Right atrium auricular region (tissue), 2 donors: ENCODE measurements at places on chromosomes 2 and 18. TPM values are rescaled to one million over a fixed set of nuclear protein-coding genes. Genes with fewer than 3 reads are reported as not detected.

SAG gene
- not detected for total RNA-seq

TM4SF20 gene
- not detected for total RNA-seq

SIGLEC15 gene
- total RNA-seq, result 1.9 TPM

C1GALT1C1L gene
- total RNA-seq, result 0.98 TPM

NGEF gene
- 4.8 TPM for total RNA-seq

DNA sequence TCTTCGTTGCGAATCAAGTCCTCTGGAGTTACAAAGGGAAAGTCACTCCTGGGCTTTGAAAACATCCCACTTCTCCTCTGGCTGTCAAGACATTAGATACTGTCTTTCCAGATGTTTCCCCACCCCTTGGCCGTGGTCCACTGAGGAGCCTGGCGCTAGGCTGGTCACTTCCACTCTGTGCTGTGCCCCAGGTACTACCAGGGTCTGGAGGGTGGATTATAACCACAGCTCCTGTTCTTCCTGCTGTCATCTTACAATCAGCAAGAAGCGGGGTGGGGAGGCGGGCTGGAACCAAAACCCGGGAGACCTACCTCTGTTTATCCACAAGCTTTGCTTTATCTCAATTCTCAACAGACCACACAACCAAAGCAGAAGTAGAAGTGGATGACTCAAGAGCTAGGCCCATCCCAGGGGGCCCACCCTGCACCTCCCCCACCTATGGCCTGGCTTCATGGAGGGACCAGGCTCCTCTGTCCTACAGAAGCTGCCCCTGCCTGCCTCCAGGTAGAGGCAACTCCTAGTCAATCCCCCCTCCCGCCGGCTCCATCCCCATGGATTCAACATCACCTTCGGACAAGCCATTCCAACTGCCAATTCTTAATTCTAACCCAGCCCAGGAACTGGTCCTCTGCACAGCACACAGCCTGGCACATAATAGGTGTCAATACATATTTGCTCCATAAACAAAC, 17.8 kb downstream of the SMAD7 start:
- no peak for DNase-seq
- H3K36me3 ChIP-seq, result no peaks in the 10 kb centered on the region
- peaks cover 100% of the 10 kb centered on the region for H3K4me1 ChIP-seq
- H3K4me3 ChIP-seq, result no peak overlapping the region
- peak overlapping the region; percentile 90 for H3K27ac ChIP-seq

- DNase-seq, result no peak
- no peaks in the 10 kb centered on the region for H3K4me1 ChIP-seq
- H3K36me3 ChIP-seq, result no peaks in the 10 kb centered on the region
- H3K27ac ChIP-seq, result peak overlapping the region; percentile 94
- H3K27me3 ChIP-seq, result no peaks in the 10 kb centered on the region
- no peak overlapping the region for H3K4me3 ChIP-seq
These were observed 2.5 kb upstream of the PKDCC start for GRCh38 chr2:42045352-42045751.

GRCh38 chr2:220949466-220949865, 622.6 kb downstream of the EPHA4 start:
- DNase-seq, result no peak
- H3K27ac ChIP-seq, result no peak overlapping the region
- no peaks in the 10 kb centered on the region for H3K27me3 ChIP-seq
- no peaks in the 10 kb centered on the region for H3K36me3 ChIP-seq
- H3K4me1 ChIP-seq, result no peaks in the 10 kb centered on the region

- H3K27ac ChIP-seq, result no peak overlapping the region
- H3K4me3 ChIP-seq, result no peak overlapping the region
- H3K36me3 ChIP-seq, result no peaks in the 10 kb centered on the region
- no peak for DNase-seq
These were observed 99.6 kb downstream of the DPP4 start for GRCh38 chr2:161974461-161974860.

DNA sequence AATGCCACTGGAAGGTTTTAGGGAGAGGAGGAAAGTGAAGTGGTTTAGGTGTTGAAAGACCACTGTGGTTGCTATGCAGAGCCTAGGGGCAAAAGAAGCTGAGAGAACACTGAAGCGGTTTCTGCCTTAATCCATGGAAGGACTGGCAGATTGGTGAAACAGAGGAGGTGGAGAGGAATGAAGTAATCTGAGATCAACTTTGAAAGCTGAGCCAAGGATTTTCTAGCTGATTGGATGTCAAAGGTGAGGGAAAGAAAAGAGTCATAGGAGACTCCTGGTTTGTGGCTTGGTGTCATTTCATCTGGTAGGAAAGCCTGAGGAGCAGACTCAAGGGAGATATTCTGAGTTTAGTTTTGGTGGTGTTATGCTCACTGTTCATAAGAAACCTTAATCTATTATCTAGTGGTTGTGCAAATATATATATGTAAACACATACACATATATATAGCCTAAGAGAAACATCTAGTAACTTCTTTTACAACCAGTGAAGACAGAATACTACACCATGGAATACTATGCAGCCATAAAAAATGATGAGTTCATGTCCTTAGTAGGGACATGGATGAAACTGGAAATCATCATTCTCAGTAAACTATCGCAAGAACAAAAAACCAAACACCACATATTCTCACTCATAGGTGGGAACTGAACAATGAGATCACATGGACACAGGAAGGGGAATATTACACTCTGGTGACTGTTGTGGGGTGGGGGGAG, 134.1 kb upstream of the CREB1 start:
- no peak overlapping the region for H3K27ac ChIP-seq
- H3K4me1 ChIP-seq, result no peaks in the 10 kb centered on the region
- DNase-seq, result no peak
- no peaks in the 10 kb centered on the region for H3K27me3 ChIP-seq
- no peaks in the 10 kb centered on the region for H3K36me3 ChIP-seq
- H3K4me3 ChIP-seq, result no peak overlapping the region

- DNase-seq, result no peak
- H3K27ac ChIP-seq, result no peak overlapping the region
- H3K36me3 ChIP-seq, result no peaks in the 10 kb centered on the region
- H3K4me3 ChIP-seq, result no peak overlapping the region
These were observed 122.9 kb downstream of the GLI2 start for GRCh38 chr2:120858361-120859106.

GRCh38 chr2:20737505-20737904, 70.6 kb downstream of the GDF7 start:
- H3K4me3 ChIP-seq, result no peak overlapping the region
- H3K27me3 ChIP-seq, result no peaks in the 10 kb centered on the region
- H3K4me1 ChIP-seq, result no peaks in the 10 kb centered on the region
- peaks cover 3% of the 10 kb centered on the region for H3K36me3 ChIP-seq

DNA sequence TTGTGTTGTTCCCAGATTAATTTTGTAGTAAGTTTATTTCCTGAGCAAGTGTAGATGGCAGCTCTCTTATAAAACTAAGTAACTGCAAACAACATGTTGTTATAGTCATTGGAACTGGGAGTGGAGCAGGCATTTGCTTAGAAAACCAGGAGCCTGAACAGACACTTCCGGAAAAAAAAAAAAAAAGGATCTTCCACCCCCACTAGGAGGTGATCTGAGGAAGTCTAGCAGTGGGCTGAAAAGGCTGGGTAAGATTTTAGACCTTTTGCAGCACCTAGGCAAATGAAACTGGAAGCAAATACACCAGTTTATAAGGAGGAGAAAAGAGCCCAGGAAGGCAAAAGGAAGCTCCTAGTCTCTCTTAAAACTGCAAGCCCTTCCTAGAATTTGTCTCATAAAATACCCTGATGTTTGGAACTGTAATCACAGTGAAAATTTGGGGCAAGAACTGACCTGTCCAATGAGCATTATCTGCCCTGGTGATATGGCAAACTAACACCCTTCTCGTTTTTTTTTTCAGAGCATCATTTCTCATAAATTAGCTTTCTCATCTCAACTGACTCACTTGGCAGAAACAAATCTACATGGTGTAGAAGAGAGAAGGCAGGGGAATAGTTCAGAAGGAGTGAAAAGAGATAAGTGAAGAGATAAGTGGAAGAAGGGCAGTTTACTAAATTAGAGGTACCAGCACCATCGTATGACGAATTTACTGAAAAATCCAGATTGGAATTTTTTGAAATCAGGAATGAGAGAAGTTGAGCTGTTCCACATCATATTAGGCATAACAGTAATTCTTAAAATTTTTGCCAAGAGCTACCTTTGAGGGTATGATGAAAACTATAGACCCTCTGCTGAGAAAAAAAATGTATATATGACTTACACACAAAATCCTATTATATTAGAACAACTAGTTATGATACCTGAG, 4.2 kb upstream of the CCNYL1 start:
- no peak overlapping the region for H3K4me3 ChIP-seq
- H3K36me3 ChIP-seq, result no peaks in the 10 kb centered on the region
- DNase-seq, result no peak
- H3K27ac ChIP-seq, result no peak overlapping the region

DNA sequence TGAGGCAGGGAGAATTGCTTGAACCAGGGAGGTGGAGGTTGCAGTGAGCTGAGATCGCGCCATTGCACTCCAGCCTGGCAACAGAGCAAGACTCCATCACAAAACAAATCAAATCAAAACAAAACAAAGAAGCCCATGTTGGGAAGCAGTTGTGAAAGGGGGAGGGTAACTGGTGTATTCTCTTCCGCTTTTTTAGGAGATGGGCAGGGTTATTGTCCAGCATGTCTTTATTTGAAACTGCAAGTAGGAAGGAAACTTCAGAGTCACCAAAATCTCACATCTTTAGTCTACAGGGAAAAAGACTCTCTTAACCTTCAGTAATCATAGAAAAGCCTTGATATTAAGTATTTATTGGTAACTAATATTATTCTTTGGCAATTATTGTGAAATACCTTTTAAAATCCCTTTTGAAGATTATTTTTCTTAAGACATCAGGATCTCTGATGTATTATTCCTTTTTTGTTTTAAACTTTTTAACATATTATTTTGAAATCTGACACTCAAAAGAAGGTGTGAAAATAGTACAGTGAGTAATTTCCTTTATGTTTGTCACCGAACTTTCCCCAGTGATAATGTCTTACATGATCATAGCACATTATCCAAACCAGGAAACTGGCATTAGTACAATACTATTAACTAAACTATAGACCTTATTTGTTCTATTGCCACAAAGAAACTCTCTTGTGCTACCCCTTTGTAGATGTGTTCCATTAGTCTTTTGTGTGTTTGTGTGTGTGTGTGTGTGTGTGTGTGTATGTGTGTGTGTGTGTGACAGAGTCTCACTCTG, 84.3 kb upstream of the LTBP1 start:
- DNase-seq, result no peak
- no peaks in the 10 kb centered on the region for H3K4me1 ChIP-seq
- H3K27ac ChIP-seq, result no peak overlapping the region
- H3K36me3 ChIP-seq, result no peaks in the 10 kb centered on the region
- H3K27me3 ChIP-seq, result no peaks in the 10 kb centered on the region

DNA sequence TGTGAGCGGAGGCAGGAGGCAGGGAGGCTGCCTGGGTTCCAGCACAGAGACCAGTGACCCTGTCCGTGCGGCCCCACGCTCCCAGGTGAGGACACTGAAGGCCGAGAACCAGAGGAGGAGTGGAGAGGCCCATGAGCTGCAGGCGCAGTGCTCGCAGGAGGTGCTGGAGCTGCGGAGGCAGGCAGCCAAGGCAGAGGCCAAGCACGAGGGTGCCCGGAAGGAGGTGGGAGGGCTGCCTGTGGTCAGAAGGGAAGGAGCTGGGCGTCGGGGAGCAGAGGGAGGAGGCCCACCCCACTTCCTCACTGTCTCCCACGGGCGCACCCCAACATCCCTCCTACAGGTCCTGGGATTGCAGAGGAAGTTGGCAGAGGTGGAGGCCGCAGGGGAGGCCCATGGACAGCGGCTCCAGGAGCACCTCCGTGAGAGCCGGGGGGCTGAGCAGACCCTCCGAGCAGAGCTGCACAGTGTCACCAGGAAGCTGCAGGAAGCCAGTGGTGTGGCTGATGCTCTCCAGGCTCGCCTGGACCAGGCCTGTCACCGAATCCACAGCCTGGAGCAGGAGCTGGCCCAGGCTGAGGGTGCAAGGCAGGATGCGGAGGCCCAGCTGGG, 33.0 kb upstream of the SNED1 start:
- H3K4me3 ChIP-seq, result no peak overlapping the region
- H3K4me1 ChIP-seq, result no peaks in the 10 kb centered on the region
- no peak overlapping the region for H3K27ac ChIP-seq
- H3K27me3 ChIP-seq, result no peaks in the 10 kb centered on the region
- DNase-seq, result no peak
- H3K36me3 ChIP-seq, result no peaks in the 10 kb centered on the region

DNA sequence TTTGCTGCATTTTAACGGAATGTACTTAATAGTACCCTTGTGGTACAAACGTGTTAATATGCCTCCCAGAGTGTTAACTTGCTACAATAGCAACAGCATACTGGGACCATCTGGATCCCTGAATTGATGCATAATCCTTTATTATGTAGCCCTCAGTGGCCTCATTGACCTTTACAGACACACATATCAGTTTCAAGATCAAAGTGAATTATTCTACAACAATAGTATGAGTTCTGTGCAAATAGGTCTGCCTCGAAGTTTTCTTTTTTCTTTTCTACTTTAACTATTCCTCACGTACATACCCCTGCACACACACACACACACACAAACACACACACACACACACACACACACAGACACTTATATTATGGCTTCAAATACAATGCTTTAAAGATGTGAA, 1622.1 kb downstream of the LRP1B start:
- H3K27ac ChIP-seq, result no peak overlapping the region
- H3K27me3 ChIP-seq, result no peaks in the 10 kb centered on the region
- no peak for DNase-seq
- H3K36me3 ChIP-seq, result no peaks in the 10 kb centered on the region

DNA sequence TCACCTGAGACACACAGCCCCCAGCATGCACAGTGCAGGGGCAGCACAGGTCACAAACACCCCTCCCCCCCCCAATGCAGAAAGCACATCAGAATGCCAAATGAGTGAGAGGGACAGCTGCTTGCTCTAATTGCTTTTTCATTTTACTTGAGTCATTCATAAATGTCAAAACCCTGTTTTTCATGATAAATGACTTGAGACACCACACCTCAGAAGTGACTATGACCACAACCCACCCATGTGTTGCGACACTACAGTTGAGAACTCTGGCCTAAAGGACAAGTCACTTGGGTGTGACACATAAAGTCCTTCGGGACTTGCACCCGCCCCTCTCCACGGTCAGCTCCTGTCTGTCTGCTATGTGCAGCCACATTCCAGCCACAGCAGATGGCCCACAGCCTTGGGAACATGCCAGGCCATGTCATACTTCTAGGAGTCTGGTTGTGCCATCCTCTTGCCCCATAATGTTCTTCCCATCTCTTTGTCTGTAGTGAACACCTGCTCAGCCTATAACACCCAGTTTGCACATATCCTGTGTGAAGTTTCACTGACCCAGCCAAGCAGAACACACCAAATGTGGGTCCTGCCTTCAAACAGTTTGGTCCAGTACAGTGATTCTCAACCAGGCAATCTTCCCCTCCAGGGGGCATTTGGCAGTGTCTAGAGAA, 30.2 kb upstream of the RIOK3 start:
- H3K27me3 ChIP-seq, result no peaks in the 10 kb centered on the region
- DNase-seq, result peak; percentile 67
- no peak overlapping the region for H3K4me3 ChIP-seq
- H3K27ac ChIP-seq, result no peak overlapping the region
